A549 (cell line): ENCODE measurements at places on chromosomes 12 and 14.

- DNase-seq, result no peak
Observed at GRCh38 chr12:69151254-69151764, 88.1 kb upstream of the CPSF6 start.

- DNase-seq, result peak; percentile 21
Observed at GRCh38 chr12:42426746-42427145, 100.8 kb downstream of the PPHLN1 start.

DNA sequence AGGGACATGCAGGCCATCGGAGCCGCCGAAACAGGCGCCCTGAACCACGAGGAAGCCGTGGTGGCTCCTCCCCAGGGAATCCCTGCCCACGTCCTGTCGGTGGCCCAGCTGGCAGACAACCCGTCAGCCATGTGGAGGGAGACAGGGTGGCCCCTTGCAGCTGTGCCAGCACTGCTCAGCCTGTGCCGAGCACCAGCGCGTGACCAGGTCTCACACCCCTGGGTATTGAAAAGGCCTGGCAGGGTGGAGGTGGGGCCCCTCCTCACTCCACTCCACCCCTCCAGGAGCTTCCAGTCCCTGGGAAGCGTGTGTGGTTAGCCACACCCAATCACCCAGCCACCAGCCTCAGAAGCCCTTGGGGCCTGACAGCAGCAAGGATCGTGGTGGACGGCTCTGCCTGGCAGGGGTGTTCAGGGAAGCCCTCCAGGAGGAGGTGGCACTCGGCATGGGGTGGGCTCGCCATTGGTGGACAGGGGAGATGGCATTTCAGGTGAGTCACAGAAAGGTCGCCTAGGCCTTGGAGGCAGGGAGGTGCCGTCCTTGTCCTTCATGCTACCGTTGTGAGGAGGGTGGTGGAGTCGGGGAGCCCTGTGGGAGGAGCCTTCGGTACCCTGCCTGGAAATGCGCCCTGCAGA is 12.3 kb upstream of the DLK1 start:
- no peak for DNase-seq

DNA sequence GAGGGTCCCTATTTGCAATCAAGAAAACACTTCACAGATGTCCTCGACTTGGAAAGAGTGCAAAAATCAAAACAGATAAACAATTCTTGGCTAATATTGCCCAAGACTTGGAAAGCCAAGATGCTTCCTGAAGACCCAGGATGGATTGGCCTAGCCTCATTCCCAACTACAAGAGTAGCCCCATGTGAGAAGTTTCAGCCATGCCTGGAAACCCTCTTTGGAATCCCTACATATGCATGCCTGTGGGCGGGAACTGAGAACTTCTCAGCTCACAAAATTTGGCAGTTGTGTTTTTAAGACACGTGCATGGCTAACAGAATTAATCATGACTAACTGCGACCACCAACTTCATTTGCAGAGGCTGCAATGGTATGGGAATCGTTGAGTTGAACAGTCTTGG is 283.2 kb upstream of the TBX3 start:
- DNase-seq, result no peak

DNA sequence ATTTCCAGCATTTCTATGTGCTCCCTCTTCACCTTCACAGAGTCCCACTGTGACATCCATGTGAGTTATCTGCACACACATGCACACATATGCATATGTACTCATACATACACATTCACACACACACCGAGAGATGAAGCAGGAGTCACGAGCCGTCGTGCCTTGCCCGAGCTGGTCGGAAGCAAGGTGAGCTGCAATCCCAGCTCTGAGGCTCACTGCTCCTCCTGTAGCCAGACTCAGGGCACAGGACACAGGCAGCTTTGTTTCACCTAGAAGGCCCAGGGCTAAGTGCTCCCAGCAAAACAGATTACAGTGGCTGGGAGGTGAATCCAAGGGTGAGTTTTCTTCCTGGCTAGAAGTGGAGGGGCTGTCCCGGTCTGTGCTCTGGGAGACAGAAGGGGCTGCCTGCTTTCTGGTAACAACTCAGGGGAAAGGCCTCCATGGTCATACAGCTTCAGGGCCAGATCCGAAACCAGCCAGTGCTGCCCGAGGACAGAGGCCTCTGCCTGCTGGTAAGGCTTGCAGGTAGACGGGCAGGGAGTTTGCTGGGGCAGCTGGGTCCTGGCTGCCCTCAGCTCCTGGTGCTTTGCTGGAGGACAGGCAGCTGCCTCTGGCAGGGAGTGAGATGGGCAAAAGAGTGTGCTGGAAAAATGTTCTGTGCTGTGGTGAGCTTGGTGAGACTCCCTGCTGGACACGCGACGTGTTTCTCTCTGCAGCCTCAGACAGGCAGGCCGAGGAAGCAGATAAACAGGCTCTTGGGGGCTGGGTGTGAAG is 123.7 kb downstream of the CRACR2A start:
- DNase-seq, result no peak

GRCh38 chr14:104898195-104898558 is 26.5 kb upstream of the PLD4 start:
- DNase-seq, result no peak

GRCh38 chr14:20711685-20712084 is 23.1 kb downstream of the ANG start:
- no peak for DNase-seq

GRCh38 chr12:110640275-110641025 is 26.5 kb downstream of the TCTN1 start:
- no peak for DNase-seq

DNA sequence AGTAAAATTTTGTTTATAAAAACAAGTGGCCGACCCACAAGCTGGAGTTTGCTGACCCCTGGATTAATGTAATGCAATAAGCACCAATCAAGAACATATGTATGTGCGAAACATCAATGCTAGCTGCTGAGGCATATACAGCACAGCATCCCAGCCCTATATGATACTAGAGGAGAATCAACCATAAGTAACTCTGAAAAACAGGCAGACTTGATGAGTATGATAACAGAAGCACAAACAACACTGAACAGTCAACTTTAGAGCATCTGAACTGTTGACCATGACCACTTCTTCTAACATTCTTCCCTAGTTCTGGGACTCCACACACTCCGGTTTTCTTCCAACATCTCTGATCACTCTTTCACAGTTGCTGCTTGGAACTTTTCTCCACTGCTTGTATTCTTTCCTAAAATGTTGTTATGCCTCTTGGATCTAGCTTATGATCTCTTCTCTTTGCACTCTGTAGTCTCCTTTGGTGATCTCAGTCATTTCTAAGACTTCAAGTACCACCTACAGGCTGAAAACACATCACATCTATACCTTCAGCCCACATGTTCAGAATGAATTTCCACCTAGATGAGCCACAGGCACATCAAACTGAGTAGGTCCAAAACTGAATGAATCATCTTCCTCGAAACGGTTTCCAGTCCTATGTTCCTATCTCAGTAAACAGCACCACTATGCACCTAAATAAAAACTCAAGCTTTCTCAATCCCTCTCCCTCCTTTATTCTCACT is 57.2 kb downstream of the STXBP6 start:
- DNase-seq, result no peak

DNA sequence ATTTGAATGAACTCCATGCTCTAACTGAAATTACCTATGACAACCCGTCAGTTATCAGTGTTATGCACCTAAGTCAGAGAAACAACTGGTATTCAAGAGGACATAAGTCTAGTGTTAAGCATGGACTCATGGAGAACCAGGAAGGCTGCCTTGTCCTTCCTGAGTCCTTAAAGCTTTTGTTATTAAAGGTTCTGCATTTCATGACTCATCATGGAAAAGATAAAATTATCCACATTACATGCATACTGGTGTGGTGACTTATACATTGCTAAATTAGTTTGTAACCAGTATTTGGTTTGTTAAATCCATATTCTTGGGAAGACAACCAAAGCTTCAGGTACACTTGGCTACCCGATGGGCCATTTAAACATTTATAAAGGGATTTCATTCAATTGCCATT is 6.5 kb upstream of the OR4E1 start:
- no peak for DNase-seq

GRCh38 chr12:39105111-39105510 is 199.7 kb upstream of the CPNE8 start:
- no peak for DNase-seq

GRCh38 chr12:105229371-105229770 is 6.6 kb downstream of the APPL2 start:
- no peak for DNase-seq

- DNase-seq, result no peak
Observed at GRCh38 chr12:93199831-93200236, 177.9 kb upstream of the NUDT4 start.

DNA sequence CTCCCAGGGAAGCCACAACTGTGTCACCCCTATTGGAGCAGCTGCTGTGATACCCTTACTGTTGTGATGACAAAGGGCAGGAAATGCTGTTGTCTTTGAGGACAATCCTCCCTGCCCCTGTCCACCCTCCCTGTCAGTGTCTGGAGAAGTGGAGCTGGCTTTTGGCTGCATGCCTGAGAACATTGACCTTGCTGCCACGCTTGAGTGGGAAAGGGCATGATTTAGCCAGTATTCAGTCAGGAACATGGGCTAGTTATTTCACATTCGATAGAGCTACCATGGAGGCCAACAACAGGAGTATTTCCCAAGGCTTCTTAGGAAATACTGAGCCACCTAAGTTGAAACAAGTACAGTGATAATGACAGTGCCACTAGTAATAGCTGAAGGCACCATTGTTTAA is 59.4 kb downstream of the MYRFL start:
- no peak for DNase-seq

GRCh38 chr12:14156606-14157005 is 175.2 kb upstream of the GRIN2B start:
- no peak for DNase-seq

DNA sequence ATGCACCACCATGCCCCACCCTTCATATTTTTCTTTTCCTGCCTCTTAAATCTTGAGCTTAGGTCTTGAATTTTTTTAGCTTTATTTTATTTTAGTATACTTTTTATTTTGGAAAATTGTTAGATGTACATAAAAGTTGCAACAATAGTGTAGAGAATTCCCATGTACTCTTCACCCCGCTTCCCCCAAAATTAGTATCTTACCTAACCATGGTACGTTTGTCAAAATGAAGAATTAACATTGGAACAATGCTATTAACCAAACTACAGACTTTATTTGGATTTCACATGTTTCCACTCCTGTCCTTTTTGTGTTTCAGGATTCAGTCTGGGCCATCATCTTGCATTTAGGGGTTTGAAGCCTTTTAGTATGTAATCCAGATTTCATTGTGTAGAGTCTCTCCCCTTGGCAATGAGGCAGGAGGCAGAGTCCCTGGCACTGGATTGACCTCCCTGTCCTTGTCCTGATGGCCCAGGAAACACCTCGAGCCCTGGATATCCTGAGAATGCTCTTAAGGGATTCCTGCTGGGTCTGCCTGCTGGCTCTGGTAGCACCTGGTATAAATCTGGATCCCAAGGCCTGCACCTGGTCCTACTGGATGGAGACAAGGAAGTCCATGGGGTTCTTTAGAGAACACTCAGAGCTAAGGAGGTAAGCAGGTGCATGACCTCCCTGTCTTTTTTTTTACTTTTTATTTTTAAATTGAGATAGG is 19.9 kb upstream of the CTDSP2 start:
- DNase-seq, result no peak

- DNase-seq, result no peak
Observed at GRCh38 chr12:77218278-77218677, 152.9 kb upstream of the E2F7 start.
